SW480 (cell line): ENCODE measurements at places on chromosomes 5 and 9.
A peak's percentile ranks its signal among the peaks of the same experiment; 100 is the strongest.

- DNase-seq = no peak
Observed at GRCh38 chr5:42570966-42571960, 148.0 kb downstream of the GHR start.

- no peak for DNase-seq
Observed at GRCh38 chr5:3342271-3343100, 253.1 kb upstream of the IRX1 start.

DNA sequence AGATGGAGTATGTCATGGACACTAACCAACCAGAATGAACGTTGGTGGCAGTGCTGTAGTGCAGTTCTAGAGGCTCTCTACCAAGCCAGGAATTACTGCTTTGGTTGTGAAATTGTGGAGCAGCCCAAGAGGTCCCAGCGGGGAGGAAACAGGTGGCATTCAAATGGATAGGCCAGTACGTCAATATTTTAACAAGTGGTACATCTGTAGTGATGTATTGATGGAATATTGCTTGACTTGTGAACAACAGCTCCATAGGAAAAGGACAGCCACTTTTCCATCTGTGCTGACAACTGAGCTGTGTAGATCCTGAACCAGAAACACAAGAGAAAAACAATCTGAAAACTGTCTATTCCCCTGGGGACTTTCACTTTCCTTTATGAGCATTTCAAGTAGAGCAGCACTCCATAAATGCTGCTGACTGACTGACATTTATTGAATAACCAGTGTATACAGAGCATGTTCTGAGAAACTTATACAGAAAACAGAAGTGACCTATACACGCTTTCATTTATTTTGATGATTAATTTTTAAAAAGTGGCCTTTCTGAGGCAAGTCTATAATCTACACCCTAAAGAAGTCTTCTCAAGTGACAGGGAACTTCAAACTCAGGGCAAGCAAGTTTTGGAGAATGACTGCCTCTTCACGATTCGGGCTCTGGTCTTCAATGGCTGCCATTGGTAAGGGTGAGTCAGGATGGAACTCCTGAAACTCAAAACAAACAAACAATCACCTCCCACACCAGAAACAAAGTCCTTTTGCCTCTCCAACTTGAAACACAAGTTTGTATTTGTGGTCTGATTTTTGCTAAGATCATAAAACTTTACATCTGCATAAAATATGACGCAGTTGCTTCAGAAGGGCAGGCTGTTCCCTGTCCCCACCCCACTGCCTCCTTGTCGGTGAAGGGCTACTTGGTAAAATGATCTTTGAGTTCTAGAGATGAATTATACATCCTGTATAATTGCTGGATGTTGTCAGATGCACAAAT is 362.4 kb downstream of the NDUFS4 start:
- no peak for DNase-seq

DNA sequence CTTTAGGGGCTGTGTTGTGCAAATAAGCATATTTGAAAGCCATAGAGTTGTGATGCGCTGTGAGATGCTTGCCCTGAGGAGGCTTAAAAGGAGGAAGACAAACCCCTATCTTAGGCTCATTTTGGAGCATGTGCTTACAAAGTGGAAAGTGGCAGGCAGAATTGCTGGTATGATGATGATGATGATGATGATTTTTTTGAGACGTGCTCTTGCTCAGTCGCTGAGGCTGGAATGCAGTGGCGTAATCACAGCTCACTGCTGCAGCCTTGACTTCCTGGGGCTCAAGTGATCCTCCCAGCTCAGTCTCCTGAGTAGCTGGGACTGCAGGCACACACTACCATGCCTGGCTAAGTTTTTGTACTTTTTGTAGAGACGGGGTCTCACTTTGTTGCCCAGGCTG is 1.7 kb downstream of the CNOT8 start:
- no peak for DNase-seq

GRCh38 chr5:86665984-86666760 is 48.4 kb downstream of the COX7C start:
- DNase-seq = peak; percentile 2

- no peak for DNase-seq
Observed at GRCh38 chr5:153299891-153300290, 190.6 kb upstream of the GRIA1 start.

- no peak for DNase-seq
Observed at GRCh38 chr9:107106416-107106815, 176.7 kb upstream of the RAD23B start.
